ENCODE measurements at places on chromosomes 7 and 10.

DNA sequence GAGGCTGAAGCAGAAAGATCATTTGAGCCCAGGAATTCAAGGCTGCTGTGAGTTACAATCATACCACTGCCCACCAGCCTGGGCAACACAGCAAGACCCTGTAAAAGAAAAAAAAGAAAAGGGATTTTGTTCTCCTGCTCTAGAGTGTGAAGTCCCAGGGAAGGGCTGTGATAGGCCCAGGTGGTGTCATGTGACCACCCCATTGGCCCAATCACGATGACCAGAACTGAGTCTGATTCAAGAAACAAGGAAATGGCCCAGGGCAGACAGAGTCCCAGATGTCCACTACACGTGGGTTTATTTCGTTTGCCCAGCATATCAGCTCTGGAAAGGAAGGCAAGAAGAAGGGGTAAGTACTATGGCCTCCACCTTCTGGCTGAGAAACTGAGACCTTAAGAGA, 81.3 kb upstream of the CUX1 start:
- no peak for DNase-seq

DNA sequence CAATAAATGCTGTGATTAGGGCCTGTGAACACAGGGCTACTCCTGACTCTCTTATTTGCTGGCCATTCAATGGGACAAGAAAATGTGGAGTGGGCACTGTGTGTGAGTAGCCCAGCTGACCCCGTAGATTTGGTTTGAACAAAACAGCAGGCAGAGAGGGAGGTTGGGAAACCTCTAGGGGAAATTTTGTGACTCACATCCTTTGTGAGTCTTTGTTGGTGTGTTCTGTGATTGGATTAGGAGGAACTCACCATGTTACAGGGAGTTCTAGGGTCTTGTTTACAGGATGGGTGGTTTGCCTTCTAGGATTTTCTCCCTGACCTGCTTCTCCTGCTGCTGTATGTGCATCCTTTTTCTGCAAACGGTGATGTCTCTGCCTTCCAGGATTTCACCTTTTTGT, 128.3 kb upstream of the MKI67 start:
- no peak for DNase-seq

- DNase-seq: no peak
Measured at GRCh38 chr7:51243631-51244030, 73.0 kb downstream of the COBL start.

DNA sequence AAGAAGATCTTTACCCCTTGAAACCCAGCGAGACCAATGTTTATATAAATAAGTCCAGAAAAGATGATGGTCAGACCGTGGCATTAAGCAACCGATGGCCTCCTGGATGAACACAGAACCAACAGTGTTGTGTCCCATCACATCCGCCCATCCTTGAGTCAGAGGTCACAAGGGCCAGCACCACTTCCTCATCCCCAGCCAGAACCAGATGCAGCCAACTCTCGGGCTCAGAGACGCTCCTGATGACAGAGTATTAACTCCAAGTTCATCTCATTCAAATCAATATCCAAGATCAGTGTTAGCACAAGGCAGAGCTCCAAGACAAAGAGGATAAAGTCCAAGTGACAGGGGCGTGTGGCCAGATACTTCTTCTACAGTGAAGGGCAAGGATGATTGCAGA, 63.5 kb downstream of the FAM53B start:
- DNase-seq: no peak

DNA sequence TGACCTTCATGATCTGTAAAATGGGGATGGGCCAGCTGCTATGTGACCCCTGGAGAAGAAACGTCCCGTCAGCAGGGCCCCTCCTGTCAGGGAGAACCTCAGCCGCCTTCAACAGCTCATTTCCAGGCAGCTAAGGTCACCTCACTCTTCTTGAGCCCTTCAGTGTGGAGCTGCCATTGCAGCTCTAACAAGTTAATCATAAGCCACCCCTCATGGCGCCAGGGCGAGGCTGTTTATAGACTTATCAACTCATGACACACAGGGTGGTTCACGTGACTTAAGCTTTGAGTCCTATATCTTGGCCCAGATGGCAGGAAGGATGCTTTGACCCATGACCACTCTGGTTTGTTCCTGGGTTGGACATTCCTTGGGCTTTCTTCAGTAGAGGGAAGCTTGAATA, 315.1 kb downstream of the TNS3 start:
- no peak for DNase-seq

- no peak for DNase-seq
Measured at GRCh38 chr10:74058658-74059057, 60.7 kb downstream of the VCL start.

GRCh38 chr10:944034-944831, 12.7 kb upstream of the LARP4B start:
- peak; percentile 7 for DNase-seq

DNA sequence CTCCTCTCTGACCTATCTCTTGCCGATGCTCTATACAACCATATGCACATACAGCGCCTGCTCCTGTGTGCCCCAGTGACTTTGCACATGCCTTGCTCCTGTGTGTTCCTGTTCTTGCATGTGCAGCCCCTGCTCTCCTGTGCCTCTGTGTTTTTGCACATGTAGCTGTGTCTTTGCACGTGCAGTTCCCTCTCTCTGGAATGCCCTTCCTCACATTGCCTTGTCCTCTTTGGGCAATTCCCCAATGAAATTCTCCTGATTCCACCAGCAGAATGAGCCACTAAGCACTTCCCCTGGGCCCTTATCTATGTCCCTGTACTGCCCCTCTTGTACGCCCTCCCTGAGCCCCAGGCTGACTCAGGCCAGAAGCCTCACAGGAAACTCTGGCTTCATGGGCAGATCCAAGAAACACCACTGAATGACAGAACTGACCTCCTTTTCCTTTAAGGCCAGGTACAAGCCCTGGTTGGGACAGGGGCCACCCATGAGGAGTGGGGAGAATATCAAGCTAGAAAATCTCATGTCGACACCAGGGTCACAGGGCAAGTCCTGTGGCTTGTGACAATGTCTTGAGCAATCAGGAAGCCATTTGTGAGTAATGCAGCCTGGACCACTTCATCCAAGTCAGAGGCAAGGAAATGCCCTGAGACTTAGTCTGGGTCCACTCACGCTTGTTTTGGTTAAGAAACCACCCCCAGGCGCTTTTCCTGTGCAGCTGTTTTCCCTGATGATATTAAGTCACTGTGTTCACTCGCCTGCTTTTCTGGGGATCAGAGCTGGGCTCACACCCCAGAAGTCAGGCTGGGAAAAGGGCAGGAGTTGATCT, 1.9 kb upstream of the ARHGAP22 start:
- peak; percentile 89 for DNase-seq

DNA sequence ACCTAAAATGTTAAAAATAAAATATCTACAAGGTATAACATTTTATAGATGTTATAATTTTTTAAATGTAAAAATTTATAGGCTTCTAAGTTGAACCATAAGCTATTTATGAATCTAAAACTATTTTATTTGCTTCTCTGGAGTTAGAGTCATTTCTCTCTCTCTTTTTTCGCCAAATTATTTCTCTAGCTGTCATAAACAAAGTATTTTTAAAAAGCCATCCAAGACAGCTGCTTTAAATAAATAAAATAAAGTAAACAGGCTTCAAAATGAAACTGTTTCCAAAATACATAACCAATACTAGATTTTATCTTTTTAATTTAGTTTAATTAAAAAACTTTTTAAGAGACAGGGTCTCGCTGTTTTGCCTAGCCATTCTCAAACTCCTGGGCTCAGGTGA, 12.4 kb upstream of the IL15RA start:
- no peak for DNase-seq

DNA sequence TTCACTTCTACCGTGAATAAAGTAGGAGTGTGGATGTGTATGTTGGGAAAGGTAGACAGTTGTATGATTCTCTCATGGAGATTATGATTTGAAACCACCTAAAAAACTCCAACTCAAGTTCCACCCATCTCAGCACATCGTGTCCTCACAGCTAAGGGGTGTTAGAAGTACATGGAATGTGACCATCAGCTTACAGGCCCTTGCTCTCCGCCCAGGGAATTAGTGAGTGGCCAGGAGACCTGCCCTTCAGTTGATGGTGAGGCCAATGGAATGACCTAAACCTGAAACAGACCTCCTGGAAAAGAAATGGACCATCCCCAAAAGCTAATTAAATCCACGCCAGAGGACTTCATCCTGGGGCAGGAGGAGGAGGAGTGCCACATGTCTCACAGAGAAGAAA, 2.1 kb upstream of the WNT2 start:
- DNase-seq: no peak

- DNase-seq: no peak
Measured at GRCh38 chr10:123759501-123760031, 93.4 kb downstream of the GPR26 start.

DNA sequence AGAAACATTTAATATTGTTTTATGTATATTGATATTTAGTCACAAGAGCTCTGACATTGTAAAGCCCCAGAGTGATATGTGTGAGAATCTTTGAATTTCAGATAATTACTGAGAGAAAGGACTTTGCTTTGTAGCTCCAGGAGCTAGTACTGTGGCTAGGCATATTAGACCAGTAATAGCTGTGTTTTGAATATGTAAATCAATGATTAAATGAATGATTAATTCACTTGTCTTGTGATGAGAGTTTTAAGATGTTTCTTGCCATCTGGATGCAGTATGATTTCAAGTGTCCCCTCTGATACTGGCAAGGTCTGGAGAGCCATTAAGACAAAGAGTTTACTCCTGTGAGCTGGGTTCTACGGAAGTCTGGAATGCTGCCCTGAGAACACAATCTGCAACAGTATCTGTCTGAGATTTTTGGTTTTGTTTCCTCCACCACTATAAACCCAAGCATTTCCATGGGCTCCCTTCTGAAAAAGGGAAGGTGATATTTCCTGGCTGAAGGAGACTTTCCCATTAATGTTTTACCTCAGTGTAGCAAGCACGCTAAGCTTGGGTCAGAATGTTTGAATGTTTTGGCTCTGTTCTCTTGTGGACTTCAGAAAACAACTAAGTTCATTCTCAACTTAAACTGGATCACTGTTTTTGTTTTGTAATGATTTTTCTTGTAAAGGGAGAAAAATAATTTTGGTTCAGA, 61.3 kb upstream of the BICC1 start:
- DNase-seq: no peak

DNA sequence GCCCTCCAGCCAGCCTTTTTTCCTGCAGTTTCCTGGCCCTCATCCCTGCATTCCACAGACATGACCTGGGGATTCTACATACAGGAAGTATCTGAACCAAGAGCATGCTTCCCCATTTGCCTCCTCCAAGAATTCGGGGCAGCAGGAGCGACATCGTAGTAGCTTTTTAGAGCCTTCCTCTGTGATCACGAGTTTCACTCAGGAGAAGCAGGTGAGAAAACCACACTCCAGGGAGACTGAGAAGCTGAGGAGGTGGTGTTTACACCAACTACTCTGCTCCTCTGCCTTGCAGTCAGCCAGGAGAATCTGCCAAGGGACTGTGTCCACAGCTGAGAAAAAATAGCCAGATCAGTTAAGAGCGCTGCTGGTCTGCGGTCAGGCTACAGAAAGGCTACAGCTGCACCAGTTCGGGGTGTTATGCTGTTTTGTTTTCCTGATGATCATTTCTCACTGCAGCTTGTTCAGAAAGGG, 54.1 kb downstream of the HSPA12A start:
- DNase-seq: no peak

DNA sequence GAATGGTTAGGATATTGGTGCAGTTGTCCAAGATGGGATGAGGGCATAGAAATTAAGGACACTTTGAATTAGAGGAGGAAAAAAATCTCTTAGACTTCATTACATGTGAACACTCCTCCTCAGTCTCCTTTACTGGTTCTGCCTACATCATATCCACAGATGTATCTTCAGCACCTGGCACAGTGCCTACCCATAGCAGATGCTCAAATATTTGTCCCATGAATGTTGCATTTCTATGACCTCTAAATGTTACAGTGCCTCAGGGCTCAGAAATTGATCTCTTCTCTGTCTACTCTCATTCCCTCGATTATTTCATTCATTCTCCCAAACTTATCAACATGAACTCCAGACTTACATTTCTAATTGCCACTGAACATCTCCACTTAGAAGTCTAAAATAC, 17.1 kb downstream of the CNNM1 start:
- DNase-seq: no peak

GRCh38 chr7:143015926-143016490, 10.9 kb downstream of the OR9A2 start:
- no peak for DNase-seq

DNA sequence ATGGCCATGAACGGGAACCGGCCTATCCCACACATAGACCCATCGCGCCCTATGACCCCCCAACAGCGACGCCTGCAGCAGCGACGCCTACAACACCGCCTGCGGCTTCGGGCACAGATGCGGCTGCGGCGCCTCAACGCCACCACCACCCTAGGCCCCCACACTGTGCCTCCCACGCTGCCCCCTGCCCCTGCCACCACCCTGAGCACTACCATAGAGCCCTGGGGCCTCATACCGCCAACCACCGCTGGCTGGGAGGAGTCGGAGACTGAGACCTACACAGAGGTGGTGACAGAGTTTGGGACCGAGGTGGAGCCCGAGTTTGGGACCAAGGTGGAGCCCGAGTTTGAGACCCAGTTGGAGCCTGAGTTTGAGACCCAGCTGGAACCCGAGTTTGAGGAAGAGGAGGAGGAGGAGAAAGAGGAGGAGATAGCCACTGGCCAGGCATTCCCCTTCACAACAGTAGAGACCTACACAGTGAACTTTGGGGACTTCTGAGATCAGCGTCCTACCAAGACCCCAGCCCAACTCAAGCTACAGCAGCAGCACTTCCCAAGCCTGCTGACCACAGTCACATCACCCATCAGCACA, 9.5 kb downstream of the POLD2 start:
- no peak for DNase-seq

DNA sequence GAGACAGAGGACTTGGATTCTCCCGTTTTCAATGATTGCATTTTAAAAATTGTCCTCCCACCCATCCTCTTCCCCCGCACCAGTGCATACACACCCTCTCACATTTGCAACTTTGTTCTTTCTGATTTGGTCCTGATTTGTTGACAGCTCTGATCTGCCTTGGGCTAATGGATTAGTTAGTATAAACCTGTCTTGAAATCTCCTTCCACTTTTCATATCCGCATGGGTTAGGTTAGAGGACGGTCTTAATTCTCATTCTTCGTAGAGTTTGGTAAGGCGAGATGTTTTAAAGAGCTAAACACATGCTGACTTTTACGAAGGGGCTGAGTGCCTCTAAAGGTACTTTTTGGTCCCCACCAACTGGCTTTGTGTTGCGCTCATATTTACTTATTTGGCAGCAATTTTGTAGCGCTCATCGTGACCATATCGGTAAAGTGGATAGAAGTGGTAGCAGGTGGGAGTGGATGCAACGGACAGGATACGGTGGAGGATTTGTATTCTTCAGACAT, 1.1 kb downstream of the AHR start:
- DNase-seq: no peak
